CD4-positive, alpha-beta T cell (primary cell): ENCODE measurements at places on chromosomes 16 and 17.

DNA sequence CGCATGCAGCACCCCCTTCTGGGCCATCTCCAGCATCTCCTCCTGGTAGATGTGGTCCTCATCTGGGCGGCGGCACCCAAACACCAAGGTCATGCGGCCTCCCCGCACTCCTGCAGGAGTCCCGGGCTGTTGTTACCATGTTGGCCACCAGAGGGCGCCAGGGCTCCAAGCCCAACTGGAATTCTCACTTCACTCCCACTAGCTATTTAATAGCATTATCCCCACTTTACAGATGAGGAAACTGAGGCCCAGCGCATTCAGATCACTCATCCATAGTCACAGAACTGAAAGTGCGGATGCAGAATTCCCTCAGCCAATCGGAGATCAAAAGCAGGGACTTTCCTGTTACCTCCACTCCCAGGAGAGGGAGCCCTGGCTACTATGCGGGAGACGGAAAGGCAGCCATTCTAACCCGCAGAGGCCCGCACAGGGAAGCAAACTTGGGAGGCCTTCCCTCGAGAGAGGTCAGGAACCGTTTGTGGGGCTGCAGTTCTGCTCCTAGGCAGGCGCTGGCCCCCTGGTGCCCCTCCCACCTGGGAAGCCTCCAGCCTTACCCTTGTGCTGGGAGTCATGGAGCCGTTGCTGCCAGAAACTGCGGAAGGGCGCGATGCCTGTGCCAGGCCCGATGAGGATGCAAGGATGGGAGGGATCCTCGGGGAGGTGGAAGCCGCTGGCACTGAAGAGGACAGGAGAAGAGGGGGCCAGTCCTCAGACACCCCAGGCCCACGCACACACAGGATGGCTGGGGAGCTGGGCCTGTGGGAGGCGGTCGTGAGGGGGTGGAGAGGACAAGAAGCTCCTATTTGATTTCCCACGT, 40.1 kb downstream of the NOS2 start:
- H3K36me3 ChIP-seq, result no peaks in the 10 kb centered on the region
- no peak overlapping the region for H3K27ac ChIP-seq
- no peaks in the 10 kb centered on the region for H3K4me1 ChIP-seq
- peak; percentile 76 for DNase-seq

DNA sequence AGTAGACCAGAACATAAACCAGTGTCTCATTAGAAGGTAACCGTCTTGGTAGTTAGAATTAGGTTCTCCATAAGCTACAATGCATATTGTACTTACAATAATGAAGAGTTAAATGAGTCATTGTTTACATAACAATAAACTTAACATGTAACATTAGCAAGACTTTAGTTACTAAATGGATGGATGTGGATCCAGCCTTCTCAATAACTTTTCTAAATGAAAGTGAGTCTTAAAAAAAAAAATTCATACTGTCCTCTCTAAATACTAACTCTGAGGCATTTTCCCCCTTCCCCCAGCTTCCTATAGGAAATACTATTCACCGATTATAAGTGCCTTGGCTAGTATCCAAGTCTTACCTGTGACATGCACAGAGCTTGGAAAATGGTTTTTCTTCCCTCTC, 155.3 kb downstream of the CYB561 start:
- H3K4me3 ChIP-seq, result no peak overlapping the region
- no peak for DNase-seq
- H3K36me3 ChIP-seq, result no peaks in the 10 kb centered on the region
- no peak overlapping the region for H3K27ac ChIP-seq

DNA sequence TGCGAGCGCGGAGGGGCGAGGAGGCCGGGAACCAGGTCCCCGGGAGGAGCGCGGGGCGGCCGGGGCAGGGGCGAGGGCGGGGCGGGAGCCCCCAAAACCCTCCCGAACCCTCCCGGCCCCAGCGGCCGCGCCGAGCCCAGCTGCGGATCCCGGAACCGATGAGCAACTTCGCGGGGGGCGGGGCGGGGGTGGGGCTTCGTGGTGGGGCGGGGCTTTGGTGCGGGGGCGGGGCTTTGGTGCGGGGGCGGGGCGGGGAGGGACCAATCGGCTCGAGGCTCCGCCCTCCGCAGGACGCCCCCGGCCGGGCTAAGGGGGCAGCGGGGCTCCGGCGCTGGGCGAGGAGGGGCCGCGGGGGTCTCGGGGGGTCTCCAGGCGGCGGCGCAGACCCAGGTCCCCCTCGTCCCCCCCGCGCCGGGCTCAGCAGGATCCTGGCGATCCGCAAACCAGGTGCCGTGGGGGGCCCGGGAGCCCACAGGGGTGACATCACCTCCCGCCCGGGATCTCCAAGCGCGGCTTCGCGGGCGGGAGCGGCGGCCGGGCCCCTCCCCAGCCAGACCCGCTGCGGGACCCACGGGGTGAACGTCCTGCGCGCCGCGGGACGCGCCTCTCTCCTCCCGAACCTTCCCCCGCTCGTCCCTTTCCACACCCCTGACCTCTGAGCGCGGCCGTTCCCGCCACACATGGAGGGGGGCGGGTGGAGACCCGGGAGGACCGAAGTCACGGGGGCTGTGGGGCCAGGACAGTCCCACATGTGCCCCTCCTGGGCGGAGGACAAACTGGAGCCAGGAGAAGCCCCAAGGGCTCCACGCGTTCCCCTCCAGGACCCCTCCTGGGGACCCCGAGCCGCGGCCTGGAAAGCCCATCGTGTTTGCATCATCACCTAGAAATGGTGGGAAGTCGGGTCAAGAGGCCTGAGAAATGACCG, at the start of gene ABR:
Gene ABR (minus strand): TSS at position 164 of the 925 bp plus-strand sequence. CDS start 254 bp downstream, outside the sequence.
- H3K27ac ChIP-seq, result no peak within 1 kb of the TSS
- no peaks in the 10 kb centered on the region for H3K36me3 ChIP-seq
- peak within 1 kb of the TSS; percentile 75 for H3K4me3 ChIP-seq
- peaks cover 29% of the 10 kb centered on the region for H3K4me1 ChIP-seq
- peaks cover 4% of the 10 kb centered on the region for H3K27me3 ChIP-seq
- peak; percentile 57 for DNase-seq

DNA sequence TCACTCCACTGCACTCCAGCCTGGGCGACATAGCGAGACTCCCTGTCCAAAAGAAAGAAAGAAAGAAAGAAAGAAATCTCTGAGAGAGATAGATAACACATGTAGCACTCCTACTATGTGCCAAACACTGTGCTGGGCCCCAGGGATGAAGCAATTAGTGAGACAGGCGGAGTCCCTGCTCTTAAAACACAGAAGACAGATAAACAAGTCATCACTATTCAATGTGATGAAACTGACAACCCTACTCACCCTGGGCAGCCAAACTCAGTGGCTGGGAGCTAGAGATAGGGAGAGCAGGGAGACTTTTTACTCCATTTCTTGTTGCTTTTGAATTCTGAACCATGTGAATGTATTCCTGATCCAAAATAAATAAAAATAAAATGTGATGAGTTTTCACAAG, 35.2 kb upstream of the GOSR2 start:
- H3K4me1 ChIP-seq, result no peaks in the 10 kb centered on the region
- DNase-seq, result no peak
- H3K4me3 ChIP-seq, result no peak overlapping the region
- H3K27me3 ChIP-seq, result peaks cover 3% of the 10 kb centered on the region
- H3K27ac ChIP-seq, result no peak overlapping the region

DNA sequence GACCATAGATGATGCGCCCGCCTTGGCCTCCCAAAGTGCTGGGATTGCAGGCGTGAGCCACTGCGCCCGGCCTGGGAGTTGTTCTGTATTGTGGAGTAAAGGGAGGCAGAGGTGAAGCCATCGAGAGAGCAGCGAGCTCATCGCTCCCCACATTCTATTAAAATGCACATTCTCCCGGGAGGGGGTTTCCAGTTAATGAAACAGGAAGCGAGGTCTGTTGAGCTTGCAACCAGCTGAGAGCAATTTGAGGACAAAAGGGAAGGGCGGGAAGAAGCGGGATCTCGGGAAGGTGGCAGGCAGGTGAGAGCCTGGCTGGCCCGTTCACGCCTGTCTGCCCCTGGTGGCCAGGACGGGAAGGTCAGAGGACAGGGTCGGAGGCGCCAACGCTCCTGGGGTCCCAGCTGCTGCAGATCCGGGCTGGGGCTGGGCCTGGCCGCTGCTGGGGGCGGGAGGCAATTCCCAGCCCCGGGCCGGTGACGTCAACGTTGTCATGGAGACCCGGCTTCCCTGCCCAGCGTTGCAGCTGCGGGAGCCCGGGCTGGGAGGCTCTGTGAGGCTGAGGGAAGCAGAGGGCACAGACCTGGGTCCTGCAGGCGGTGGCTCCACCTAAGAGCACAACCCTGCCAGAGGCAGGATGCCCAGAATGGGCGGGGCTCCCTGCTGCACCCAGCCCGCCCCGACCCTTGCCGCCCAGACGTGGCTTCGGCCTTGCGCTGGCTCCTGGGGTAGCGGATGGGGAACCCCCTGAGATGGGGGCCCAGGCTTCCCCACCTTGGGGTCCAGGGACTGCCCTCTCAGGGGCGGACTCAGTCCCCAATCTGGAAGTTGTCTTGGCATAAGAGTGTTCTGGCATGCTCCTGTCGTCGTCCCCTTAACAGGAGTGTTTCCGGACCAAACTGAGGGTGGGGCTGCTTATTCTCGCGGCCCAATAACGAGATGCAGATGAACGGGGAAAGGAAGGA, 48.7 kb upstream of the PLCG2 start:
- peak overlapping the region; percentile 62 for H3K4me3 ChIP-seq
- peak; percentile 64 for DNase-seq
- H3K27ac ChIP-seq, result peak overlapping the region; percentile 39
- H3K4me1 ChIP-seq, result peaks cover 16% of the 10 kb centered on the region
- H3K36me3 ChIP-seq, result no peaks in the 10 kb centered on the region
- no peaks in the 10 kb centered on the region for H3K27me3 ChIP-seq
